ENCODE measurements at places on chromosomes 1 and 21. TPM values are rescaled to one million over a fixed set of nuclear protein-coding genes. Genes with fewer than 3 reads are reported as not detected.

OVAAL gene
- total RNA-seq: not detected

IARS2 gene
- total RNA-seq: 66.2 TPM

GRCh38 chr1:14296795-14297194 is 301.7 kb upstream of the KAZN start:
- no peak for DNase-seq

PROK1 gene
- total RNA-seq: 42.9 TPM

PCP4L1 gene
- 0.73 TPM for total RNA-seq

DNA sequence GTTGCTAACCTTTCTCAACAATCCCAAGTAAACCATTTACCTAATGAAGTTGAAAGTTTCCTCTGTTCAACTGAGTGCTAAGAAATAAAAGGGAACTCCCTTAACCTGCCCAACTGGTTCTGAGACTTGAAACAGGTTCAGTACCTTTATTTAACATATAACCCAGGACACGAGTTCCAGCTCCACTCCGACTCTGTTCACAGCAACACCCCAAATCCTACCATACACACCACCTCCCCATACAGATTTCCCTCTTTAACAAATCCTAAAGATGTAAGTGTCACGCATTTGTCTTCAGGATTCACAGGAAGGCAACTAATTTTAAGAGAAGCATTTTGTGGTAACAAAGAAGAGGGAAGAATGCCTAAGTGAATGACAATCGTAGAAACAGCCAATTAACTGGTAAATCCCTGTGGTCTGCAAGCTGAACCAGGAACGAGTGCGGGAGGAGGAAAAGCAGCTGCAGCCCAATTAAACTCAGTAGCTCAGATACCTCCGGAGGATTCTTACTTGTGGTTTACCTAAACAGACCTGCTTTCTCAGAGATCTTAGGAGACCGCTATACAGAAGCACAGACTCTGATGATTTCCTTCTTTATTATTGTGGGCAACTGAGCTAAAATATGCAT is 134.5 kb upstream of the MAGI3 start:
- no peak for DNase-seq

DNA sequence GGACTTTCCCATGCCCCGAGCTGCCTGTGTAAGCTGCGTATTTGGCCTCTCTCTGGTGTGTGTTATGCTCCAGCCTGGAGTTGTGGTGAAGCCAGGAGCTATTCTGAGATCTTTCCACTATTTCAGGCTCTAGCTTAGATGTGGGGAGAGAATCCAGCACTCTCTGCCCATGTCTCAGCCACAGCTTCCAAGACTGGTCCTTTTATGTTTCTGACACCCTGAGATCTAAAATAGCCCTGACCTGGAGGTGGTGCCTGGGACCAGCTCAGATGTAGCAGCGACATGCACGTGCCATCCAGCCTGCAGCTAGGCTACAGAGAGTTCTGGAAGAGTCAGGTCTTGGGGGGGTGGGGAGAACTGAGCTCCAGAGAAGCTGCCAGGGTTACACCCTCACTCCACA is 76.5 kb downstream of the TENT5C start:
- no peak for DNase-seq

- no peak for DNase-seq
These were observed 224.2 kb upstream of the JUN start for GRCh38 chr1:59007820-59008598.

- no peak for DNase-seq
These were observed at the start of gene RGS7 for GRCh38 chr1:241356519-241357365. Gene RGS7, minus strand, starts transcription at chr1:241357205.

AIRE gene
- total RNA-seq: not detected

- DNase-seq: no peak
These were observed 11.0 kb downstream of the TNN start for GRCh38 chr1:175078629-175079028.

GRCh38 chr1:9242338-9242969 is 7.9 kb downstream of the H6PD start:
- peak; percentile 56 for DNase-seq

DNA sequence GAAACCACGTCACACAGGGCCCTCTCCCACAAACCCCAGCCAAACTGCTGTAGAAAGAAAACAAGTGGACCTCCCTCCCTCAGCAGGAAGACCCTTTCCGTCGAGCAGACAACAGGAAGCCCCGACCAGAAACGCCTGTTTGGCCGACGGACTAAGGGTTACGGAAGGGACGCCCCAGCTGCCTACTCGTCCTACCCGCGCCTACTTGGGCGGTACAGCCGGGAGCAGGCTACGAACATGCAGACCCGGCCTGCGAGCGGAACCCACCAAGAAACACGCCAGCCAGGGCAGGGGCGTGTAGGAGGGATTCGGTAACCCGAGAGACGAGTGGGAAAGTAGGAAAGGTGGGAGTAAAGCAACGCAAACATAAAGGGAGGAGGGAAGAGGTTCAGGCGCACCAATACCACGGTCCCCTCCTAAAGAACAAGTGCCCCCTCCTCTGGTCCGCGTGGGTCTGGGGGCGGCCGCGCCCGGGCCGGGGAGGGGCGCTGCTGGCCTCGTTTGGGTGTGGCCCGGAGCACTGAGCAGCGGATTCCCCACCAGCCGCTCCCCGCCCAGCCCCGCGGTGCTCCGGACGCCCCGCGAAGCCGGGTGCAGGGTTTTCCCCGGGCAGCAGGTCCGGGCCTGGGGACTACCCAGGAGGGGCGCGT is 450 bp downstream of the S100A10 start:
- no peak for DNase-seq

DNA sequence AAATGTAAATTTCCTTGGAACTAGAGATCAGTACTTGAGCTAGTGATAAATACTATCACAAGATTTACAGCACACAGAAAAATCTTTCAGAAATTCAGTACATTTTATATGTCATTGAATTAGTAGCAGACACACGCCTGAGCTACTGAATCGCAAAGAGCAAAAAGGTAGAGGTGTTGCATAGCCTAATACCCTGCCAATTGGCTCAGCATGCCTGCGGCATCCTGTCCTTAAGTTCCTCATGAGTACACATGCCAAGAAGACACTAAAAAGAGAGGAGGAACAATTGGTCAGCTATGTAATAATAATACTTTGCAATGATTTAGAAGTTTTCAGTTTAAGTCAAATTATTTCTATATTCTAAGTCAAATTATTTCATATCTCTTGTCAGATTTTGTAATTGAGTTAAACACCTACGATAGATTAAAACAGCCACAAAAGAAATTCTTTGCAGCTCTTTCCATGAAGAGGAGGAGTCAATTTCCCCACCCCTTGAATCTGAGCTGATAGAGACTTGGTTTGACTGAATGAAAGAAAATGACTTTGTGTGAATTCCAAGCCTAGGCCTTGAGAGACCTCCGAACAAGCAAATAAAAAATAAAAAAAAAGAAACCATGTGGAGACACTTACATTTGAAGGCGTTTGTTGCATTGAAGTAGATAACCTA is 36.2 kb upstream of the PKN2 start:
- DNase-seq: no peak

SMPDL3B gene
- total RNA-seq: 14.9 TPM

- DNase-seq: no peak
These were observed 1.1 kb downstream of the MPZL1 start for GRCh38 chr1:167722870-167723251.

OR2T29 gene
- not detected for total RNA-seq

DNA sequence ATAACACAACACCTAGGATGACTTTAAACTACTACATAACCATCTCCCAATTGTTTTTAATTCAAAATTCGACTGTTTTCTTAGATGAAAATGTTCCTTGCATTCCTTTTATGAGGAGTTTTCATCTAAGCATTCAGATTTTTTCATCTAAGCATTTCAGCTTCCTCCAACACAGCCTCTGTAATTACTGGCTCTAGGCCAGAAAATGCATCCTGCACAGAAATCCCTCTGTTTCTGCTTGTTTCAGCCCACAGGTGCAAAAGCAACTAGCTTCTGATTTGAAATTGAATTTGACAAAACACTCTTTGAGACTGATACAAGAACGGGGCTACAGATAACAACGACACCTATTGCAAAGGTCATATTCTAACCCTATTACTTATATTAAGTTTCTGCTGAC is 90.4 kb downstream of the RGS21 start:
- no peak for DNase-seq

- DNase-seq: no peak
These were observed 26.2 kb downstream of the ASTN1 start for GRCh38 chr1:177138347-177138746.

DNA sequence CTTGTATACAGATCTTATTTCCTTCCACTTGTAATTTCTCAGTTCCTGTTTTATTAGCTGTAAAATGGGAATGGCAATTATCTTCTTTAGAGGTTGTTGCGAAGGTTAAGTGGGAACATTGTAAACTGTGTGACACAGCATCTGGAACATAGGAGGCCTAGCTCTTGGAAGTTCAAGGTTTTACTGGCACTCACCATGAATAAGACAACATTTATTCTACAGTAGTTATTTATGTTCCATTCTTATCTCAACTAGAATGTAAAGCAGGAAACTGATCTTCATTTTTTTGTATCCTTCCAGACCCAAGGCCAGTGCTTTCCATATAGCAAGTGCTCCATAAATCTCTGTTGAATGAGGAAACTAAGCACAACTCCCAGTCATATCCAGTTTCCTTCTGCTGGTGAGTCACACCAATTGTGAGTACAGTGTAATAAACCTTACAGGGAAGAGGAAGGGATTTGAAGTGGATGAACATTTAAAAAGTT is 1.4 kb downstream of the BCL10 start:
- no peak for DNase-seq

TRIM58 gene
- 0.32 TPM for total RNA-seq

ATP1A4 gene
- total RNA-seq: 4.5 TPM

- DNase-seq: no peak
These were observed 1494.8 kb downstream of the KCNT2 start for GRCh38 chr1:195113471-195113870.

CFHR1 gene
- total RNA-seq: not detected

RCSD1 gene
- total RNA-seq: 11.5 TPM

- DNase-seq: no peak
These were observed 310.7 kb downstream of the DUSP10 start for GRCh38 chr1:221431068-221431651.

DNA sequence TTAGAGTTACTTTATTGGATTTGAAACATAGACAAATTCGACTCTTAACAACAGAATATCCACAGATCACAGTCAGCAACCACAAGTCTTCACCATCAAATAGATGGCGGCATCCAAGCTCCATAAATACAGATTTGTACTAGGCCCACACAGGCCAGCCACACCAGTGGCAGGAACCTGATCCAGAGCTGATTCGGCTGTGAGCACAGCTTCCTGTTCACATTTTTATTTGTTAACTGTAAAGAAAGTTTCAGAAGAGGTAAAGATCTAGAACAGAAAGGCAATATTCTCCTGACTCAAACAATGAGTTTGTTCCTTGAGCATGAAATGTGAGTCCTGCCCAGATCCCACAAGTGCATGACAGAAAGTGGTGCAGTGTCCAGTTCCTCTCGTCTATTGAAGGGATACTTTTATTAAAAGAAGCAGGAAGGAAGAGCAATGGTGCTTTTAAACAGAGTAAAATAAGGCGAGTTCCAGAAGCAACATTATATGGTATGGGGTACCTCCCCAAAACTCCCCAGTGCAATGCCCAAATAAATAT is 205.8 kb downstream of the SLC45A1 start:
- no peak for DNase-seq

GRCh38 chr21:32377991-32378390 is 14.8 kb downstream of the URB1 start:
- DNase-seq: no peak

SHISAL2A gene
- total RNA-seq: 0.15 TPM
